Neuronal stem cell (in vitro differentiated cells): ENCODE measurements at places on chromosomes 1 and 21.
A peak's percentile ranks its signal among the peaks of the same experiment; 100 is the strongest.

DNA sequence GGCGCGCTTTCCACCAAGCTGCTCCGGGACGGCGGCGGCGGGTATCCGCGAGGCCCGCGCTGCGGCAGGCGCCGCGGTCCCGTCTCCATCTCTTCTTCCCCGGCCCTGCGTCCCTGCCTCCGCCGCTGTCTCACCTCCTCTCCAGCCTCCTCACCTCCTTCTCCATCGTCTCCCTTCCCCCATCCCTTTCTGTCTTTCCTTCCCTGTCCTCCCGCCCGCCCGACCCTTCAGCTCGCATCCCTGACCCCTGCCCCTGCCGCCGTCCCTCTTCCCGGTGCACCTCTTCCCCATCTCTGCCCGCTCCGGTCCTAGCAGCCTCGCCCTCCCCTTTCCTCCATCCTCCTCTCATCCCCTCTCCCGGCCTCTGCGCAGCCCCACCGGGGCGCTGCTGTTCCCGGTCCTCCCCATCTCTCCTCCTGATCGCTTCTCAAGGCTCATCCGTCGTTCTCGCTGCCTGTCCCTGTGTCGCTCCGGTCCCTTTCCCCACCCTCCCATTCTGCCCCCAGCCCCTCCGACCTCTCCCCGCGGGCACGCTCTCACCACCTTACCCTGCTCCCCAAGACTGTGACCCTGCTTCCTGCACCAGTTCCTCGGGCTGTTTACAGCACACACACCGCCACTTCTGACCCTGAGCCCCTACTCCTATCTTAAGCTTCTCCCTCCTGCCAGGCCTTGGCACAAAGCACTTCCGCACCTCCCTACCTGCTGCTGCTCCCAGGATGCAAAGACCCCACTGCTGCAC, 760 bp upstream of the NPHP4 start:
- no peaks in the 10 kb centered on the region for H3K36me3 ChIP-seq
- H3K4me1 ChIP-seq: peaks cover 22% of the 10 kb centered on the region
- H3K4me3 ChIP-seq: peak overlapping the region; percentile 84
- no peaks in the 10 kb centered on the region for H3K27me3 ChIP-seq

- peaks cover 83% of the 10 kb centered on the region for H3K36me3 ChIP-seq
- no peak overlapping the region for H3K4me3 ChIP-seq
- no peak overlapping the region for H3K27ac ChIP-seq
Observed at GRCh38 chr1:45827256-45827655, 23.8 kb downstream of the MAST2 start.

GRCh38 chr1:172545396-172546004, 12.6 kb downstream of the SUCO start:
- H3K4me3 ChIP-seq: no peak overlapping the region
- no peaks in the 10 kb centered on the region for H3K27me3 ChIP-seq
- H3K27ac ChIP-seq: no peak overlapping the region

DNA sequence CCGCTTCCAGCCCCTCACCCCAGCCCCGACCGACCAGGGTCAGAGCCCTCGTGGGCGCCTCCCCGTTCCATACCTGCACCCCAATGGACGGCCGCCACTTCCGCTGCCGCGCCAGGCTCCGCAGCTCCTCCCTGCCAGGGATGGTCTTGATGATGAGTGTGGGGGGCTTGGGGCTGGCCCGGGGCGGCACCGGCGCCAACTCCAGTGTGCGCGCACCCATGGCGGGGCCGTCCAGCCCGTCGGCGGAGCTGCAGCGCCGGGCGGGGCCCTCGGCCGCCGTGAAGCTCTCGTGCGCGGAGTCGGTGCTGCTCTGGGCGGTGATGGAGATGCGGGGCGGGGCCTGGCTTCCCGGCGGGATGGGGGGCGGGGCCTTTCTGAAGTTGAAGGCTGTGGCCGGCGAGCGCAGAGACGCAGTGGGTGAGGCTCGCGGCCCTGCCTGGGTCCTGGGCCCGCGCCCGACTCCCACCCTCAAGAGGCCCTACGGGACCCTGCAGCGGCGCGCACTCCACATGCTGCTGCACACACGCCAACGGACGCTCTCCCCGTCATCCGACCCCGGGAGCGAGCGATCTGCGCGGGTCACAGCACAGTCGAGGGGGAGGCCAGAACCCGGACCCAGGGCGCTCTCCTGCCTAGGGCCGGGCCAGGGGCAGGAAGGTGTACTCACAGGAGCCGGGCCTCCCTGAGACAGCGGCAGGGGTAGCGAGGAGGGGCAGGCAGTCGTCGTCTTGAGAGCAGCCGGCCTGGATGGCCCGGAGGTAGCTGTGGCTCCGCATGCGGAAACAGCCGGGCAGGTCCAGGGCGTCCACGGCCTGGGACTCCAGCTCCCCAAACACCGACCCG, 26.1 kb upstream of the SMIM12 start:
- H3K27ac ChIP-seq: no peak overlapping the region
- H3K27me3 ChIP-seq: peaks cover 13% of the 10 kb centered on the region
- DNase-seq: peak; percentile 43
- H3K4me1 ChIP-seq: no peaks in the 10 kb centered on the region

DNA sequence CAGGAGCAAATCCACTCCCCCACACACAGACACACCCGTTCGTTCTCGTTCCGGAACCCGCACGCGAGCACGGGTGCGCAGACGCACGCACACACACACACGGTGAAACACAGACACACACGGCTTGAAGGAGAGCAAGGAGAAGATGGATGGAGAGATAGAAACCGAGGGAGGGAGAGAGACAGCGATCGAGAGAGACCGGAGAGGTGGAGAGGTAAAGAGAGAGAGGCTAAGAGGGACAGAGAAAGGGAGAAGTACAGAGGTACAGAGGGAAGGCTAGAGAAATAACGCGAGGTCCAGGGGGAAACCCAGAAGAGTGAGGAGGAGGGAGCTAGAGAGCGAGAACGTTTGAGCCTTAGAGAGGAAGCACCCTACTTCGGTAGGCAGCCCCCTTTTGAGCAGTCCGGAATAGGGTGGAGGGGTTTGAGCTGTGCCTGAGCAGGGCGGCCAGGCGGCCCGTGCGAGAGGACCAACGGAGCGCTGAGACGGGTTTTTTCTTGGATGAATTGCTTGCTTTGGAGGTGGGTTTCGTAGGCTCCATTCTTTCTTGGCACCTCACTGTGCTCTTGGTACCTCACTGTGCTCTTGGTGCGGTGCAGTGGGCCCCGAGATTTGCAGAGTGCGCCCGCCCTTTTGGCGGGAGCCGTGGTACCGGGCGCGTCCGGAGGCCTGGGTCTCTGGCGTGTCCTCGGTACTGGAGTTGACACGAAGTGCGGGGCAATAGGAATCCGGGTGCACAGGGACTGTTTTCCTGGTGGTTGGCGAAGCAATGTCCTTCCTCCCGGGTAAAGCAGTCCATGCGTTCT, 88.4 kb upstream of the RHOU start:
- no peaks in the 10 kb centered on the region for H3K36me3 ChIP-seq
- H3K4me1 ChIP-seq: no peaks in the 10 kb centered on the region
- no peak overlapping the region for H3K27ac ChIP-seq
- H3K27me3 ChIP-seq: peaks cover 40% of the 10 kb centered on the region
- DNase-seq: peak; percentile 27

DNA sequence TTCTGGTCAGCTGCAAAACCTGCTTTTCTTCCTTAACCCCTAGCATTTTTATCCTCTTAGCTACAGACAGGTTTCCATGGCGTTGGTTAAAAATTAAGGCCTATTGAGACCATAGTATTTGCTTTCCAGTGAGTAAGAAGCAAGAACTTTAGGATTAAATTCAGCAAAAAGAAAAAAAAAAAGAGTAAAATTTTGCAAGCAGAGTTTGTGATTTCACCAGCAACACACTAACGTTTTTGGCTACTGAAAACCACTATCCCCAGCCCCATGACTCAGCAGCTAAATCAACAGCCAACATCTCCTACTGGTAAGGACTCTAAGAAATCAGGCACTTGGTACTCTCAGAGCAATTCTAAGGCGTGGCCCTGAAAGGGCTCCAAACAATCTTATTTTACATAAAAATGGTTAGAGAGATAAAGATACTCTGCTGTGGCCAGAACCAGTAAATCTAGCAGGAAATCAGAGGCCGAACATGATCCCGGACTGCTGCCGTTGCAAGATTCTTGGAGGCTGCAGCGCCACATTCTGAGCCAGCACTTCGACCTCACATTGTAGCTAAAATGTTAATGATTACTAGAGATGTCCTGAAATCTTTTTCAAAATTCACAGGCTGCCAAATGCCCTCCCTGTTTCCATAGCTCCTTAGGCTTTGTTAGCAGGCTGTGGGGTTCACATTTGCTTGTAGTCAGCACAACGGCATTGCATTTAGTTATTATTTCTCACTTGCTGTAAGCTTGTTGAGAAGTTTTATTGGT, 1.6 kb upstream of the ENO1 start:
- no peaks in the 10 kb centered on the region for H3K27me3 ChIP-seq
- no peak overlapping the region for H3K4me3 ChIP-seq
- H3K4me1 ChIP-seq: peaks cover 26% of the 10 kb centered on the region

DNA sequence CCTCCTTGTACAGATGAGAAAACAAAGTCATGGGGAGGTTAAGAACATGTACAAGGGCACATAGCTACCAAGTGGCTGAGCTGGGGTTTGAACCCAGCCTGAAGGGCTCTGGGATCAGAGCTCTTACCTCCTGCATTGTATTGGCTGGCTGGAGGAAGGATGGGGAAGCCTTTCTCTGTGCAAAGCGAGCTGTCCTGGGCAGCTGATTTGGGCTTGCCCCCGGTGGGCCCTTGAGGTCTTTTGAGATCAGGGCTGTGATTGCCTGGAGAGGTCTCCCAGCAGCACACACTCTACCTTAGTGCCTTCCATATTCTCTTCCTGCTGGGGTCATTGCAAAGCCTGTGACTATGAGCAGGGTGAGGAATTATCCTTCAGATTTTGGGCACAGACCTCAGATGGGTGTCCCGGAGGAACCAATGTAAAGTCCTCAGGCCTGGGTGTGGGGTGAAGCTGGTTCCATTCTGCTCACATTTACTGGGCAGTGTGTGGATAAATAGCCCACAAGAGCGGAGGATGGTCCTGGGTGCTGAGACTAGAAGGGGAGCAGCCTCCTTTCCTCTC, 53.3 kb upstream of the EPS8L3 start:
- peaks cover 4% of the 10 kb centered on the region for H3K4me1 ChIP-seq
- DNase-seq: no peak
- H3K36me3 ChIP-seq: no peaks in the 10 kb centered on the region
- H3K27ac ChIP-seq: no peak overlapping the region
- H3K4me3 ChIP-seq: no peak overlapping the region
- H3K27me3 ChIP-seq: no peaks in the 10 kb centered on the region

DNA sequence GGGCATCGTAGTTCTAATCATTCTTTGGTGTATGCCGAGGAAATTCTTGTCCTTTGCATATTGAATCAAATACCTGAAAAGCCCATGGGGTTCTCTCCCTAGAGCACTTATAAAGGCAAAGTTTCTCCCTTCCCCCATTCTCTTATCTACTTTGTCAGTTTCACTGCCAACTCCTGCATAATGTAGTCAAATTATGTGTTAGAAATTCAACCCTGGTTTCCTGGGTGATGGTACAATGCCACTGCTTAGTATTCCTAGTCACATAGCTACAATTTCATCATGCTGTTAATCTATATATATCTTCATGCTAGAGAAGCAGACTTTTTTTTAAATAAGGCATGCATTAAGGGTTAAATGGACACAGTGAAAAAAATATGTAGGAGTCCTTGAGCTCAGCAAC, 119.0 kb downstream of the PDE4B start:
- no peaks in the 10 kb centered on the region for H3K36me3 ChIP-seq
- no peaks in the 10 kb centered on the region for H3K27me3 ChIP-seq
- no peak overlapping the region for H3K4me3 ChIP-seq
- peaks cover 20% of the 10 kb centered on the region for H3K4me1 ChIP-seq

GRCh38 chr1:90854397-90854924, 137.4 kb upstream of the BARHL2 start:
- H3K27me3 ChIP-seq: peaks cover 18% of the 10 kb centered on the region
- no peak overlapping the region for H3K27ac ChIP-seq
- H3K36me3 ChIP-seq: no peaks in the 10 kb centered on the region
- H3K4me1 ChIP-seq: peaks cover 7% of the 10 kb centered on the region
- no peak for DNase-seq

GRCh38 chr1:29409616-29410015, 173.3 kb downstream of the PTPRU start:
- no peaks in the 10 kb centered on the region for H3K36me3 ChIP-seq
- no peak overlapping the region for H3K27ac ChIP-seq
- no peak for DNase-seq
- no peaks in the 10 kb centered on the region for H3K27me3 ChIP-seq
- no peaks in the 10 kb centered on the region for H3K4me1 ChIP-seq

DNA sequence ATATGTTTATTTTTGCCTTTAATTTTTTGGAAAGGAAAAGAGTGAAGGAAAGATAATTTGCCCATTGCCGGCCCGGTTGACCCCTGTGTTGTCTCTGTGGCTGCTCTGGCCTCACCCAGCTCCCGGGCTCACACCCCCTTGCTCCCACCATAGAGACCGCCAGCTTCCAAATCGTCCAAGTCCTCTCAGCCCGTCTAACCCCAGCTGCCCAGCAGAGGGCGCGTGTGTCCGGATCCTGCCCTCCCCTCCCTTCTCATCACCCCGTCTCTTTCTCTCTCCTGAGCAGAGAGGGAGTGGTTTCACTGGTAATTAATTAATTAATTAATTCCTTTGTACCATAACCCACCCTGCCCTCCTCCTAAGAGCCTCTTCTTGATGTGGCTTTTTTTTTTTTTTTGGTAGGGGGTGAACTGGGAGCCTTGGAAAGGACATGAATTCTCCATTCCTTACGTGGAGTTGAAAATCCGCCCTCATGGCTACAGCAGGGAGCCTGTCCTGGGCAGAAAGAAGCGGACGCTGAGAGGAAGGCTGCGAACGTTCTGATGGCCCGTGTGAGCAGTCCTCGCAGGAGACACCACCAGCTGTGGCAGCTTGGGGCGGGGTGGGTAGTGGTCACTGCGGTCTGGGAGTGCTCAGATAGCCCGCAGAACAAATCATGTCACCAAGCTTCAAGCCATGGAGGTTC, 45.9 kb downstream of the KIAA0040 start:
- H3K27ac ChIP-seq: no peak overlapping the region
- no peaks in the 10 kb centered on the region for H3K4me1 ChIP-seq
- H3K27me3 ChIP-seq: no peaks in the 10 kb centered on the region
- peak; percentile 65 for DNase-seq

GRCh38 chr1:147652306-147652705, 18.0 kb downstream of the ACP6 start:
- no peak for DNase-seq
- no peak overlapping the region for H3K4me3 ChIP-seq
- H3K27ac ChIP-seq: no peak overlapping the region
- no peaks in the 10 kb centered on the region for H3K27me3 ChIP-seq

- no peak overlapping the region for H3K4me3 ChIP-seq
- no peak for DNase-seq
- H3K27me3 ChIP-seq: no peaks in the 10 kb centered on the region
- H3K36me3 ChIP-seq: no peaks in the 10 kb centered on the region
- peaks cover 13% of the 10 kb centered on the region for H3K4me1 ChIP-seq
Observed at GRCh38 chr21:44687671-44688070, 5.7 kb upstream of the KRTAP12-1 start.

- no peaks in the 10 kb centered on the region for H3K27me3 ChIP-seq
- no peak overlapping the region for H3K27ac ChIP-seq
- no peak for DNase-seq
- no peaks in the 10 kb centered on the region for H3K36me3 ChIP-seq
- H3K4me3 ChIP-seq: no peak overlapping the region
- H3K4me1 ChIP-seq: no peaks in the 10 kb centered on the region
Observed at GRCh38 chr1:199646761-199647160, 380.7 kb upstream of the NR5A2 start.

- no peaks in the 10 kb centered on the region for H3K36me3 ChIP-seq
- no peak for DNase-seq
- no peak overlapping the region for H3K4me3 ChIP-seq
- no peaks in the 10 kb centered on the region for H3K27me3 ChIP-seq
Observed at GRCh38 chr1:41314376-41315145, 46.7 kb upstream of the FOXO6 start.

- H3K4me3 ChIP-seq: no peak within 1 kb of the TSS
- peaks cover 35% of the 10 kb centered on the region for H3K4me1 ChIP-seq
- H3K27me3 ChIP-seq: no peaks in the 10 kb centered on the region
- H3K36me3 ChIP-seq: peaks cover 46% of the 10 kb centered on the region
- DNase-seq: no peak
Observed at GRCh38 chr1:150507912-150508864, at the start of gene ECM1. TSS of gene ECM1 (plus strand) at chr1:150508109. CDS start at chr1:150508210, 101 bp downstream.
